Neural progenitor cell (in vitro differentiated cells): ENCODE measurements at places on chromosomes 5 and 9. TPM values are rescaled to one million over a fixed set of nuclear protein-coding genes. Genes with fewer than 3 reads are reported as not detected.

IL5 gene
- not detected in 2 replicates for total RNA-seq

GABRA1 gene
- total RNA-seq, result not detected in 2 replicates

SPATA31D4 gene
- not detected in 2 replicates for total RNA-seq

SLC1A1 gene
- 12.5 and 16.2 TPM in 2 replicates for total RNA-seq

SNCAIP gene
- 4.8 and 5.4 TPM in 2 replicates for total RNA-seq

SKP2 gene
- total RNA-seq, result 93.4 and 99.5 TPM in 2 replicates

C5orf63 gene
- 0.09 and 1.5 TPM in 2 replicates for total RNA-seq

ZCCHC10 gene
- 31.8 and 37.0 TPM in 2 replicates for total RNA-seq

IL3 gene
- not detected in 2 replicates for total RNA-seq

EIF4E1B gene
- 0.06 and 0.68 TPM in 2 replicates for total RNA-seq

GAS1 gene
- 68.1 and 104 TPM in 2 replicates for total RNA-seq

MAN2A1 gene
- total RNA-seq, result 103 and 130 TPM in 2 replicates

SLC25A2 gene
- total RNA-seq, result 0.22 and 0.96 TPM in 2 replicates

PIP5KL1 gene
- total RNA-seq, result 1.4 and 8.8 TPM in 2 replicates

SLC6A7 gene
- not detected in 2 replicates for total RNA-seq

ARSI gene
- 4.2 and 13.1 TPM in 2 replicates for total RNA-seq

FANCC gene
- total RNA-seq, result 27.0 and 49.6 TPM in 2 replicates

SCGB3A2 gene
- not detected in 2 replicates for total RNA-seq

CA9 gene
- 0.09 and 0.25 TPM in 2 replicates for total RNA-seq

TNFSF8 gene
- not detected in 2 replicates for total RNA-seq

ZDHHC11 gene
- total RNA-seq, result 0.92 and 9.5 TPM in 2 replicates

IFNA10 gene
- total RNA-seq, result not detected in 2 replicates

LVRN gene
- 0.41 and 0.53 TPM in 2 replicates for total RNA-seq

PROB1 gene
- total RNA-seq, result 0.67 and 2.6 TPM in 2 replicates

ZDHHC12 gene
- total RNA-seq, result 16.8 and 53.9 TPM in 2 replicates

ZNG1C gene
- 27.6 and 35.8 TPM in 2 replicates for total RNA-seq

FBLL1 gene
- 0.19 and 0.34 TPM in 2 replicates for total RNA-seq

ZER1 gene
- 14.7 and 28.2 TPM in 2 replicates for total RNA-seq

PCDHGB6 gene
- total RNA-seq, result 13.2 and 22.1 TPM in 2 replicates

LTC4S gene
- 0.81 TPM in 1 of 2 replicates, not detected in the other for total RNA-seq

DDX4 gene
- total RNA-seq, result 0.09 TPM in 1 of 2 replicates, not detected in the other

IQGAP2 gene
- 20.9 and 37.7 TPM in 2 replicates for total RNA-seq

KCNV2 gene
- total RNA-seq, result not detected in 2 replicates

NOXA1 gene
- 0.39 and 0.65 TPM in 2 replicates for total RNA-seq

PCDHGB5 gene
- 2.0 and 3.7 TPM in 2 replicates for total RNA-seq

C9orf50 gene
- not detected in 2 replicates for total RNA-seq

FAM163B gene
- 0.31 TPM in 1 of 2 replicates, not detected in the other for total RNA-seq

PFN3 gene
- not detected in 2 replicates for total RNA-seq

ITK gene
- total RNA-seq, result not detected in 2 replicates

TNFSF15 gene
- total RNA-seq, result not detected in 2 replicates

ISL1 gene
- not detected in 2 replicates for total RNA-seq

IFNA2 gene
- total RNA-seq, result not detected in 2 replicates

OR13C5 gene
- total RNA-seq, result 0.25 TPM in 1 of 2 replicates, not detected in the other

LHX2 gene
- total RNA-seq, result 36.3 and 59.5 TPM in 2 replicates

SLC36A3 gene
- total RNA-seq, result not detected in 2 replicates

HAVCR2 gene
- 0.19 and 0.37 TPM in 2 replicates for total RNA-seq

PJA2 gene
- total RNA-seq, result 84.3 and 128 TPM in 2 replicates
